ENCODE measurements at places on chromosomes 5 and 9. TPM values are rescaled to one million over a fixed set of nuclear protein-coding genes. Genes with fewer than 3 reads are reported as not detected.

DNA sequence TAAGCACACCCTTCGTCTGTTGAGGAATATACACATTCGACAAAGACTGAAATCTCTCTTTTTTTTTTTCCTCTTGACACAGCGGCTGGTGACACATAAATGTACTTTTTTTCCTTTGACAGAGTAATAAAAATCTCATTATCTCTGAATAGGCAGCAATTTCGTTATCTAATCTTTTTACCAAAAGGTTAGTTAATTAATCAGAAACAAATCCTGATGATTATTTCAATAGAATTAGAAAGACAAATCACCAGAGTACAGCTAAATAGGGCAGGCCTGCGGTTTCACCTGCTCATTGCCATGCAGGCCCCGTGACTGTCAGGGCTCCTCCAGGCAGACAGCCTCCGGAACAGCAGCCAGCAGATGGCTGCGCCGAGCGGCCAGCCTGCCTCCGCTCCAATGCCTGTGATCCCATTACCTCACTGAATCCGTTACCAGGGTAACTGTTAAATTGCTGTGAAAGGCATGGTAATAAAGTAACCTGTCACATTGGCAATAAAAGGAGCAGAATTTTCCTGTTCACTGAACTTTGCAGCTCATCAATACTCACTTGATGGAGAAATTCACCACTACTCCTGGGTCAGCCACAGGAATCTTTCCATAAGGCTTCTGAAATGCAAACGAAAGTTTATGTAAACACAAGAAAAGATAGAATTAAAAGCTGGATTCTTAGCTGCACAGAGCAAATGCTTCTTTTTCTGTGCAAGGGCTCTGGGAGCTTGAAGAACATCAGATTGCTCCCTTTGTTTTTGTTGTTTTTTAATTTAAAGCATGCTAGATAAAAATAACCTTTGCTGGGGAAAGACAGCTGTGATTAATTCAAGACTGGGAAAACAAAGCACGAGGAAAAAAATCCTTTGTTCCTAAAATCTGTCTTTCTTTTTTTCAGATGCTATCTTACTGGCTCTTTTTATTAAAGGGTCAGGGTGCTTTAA, 666.4 kb upstream of the ZNF608 start:
- DNase-seq: peak; percentile 89

- peak; percentile 25 for DNase-seq
Observed at GRCh38 chr9:127505396-127506116, 54.2 kb downstream of the LRSAM1 start.

- no peak for DNase-seq
Observed at GRCh38 chr5:179994583-179995323, 76.8 kb downstream of the RNF130 start.

DNA sequence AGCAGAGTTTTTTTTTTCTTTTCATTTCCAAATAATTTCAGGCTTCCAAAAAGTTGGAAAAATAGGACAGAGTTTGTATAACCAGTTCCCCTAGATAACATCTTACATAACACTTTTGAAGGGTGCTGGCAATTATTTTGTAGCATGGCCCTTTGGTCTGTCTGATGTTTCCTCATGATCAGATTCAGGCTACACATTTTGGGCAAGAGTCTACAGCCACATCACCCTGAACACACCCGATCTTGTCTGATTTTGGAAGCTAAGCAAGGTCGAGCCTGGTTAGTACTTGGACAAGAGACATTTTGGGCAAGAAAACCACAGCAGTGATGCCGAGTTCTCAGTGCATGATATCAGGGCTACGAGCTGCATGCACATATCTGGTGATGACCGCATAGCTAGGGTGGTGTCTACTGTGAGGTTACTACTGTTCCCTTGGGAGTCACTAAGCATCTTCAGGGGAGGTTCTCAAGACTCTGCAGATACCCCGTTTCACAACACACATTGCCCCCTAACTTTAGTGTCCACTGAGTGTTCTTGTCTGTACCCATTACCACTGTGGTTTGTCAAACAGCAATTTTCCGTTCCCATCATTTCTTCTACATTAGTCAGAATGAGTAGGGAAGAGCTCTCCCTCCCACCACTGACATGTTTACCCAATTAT, 86.2 kb downstream of the TTC39B start:
- DNase-seq: no peak

DNA sequence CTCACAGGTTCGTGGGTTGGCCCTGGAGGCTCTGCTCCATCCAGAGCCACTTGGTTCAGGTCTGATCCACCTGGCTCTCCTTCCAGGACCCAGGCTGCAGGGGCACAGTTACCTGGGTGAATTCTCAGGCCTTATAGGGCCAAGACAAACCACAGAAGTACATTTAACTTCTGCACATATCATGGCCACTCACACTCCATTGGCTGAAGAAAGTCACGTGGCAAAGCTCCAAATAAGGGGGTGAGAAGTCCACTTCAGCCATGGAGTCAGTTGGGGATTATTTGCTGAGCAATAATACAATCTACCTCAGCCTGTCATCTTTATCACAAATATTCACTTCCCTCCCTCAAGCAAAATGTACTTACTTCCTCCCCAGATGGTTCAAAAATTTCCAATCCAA, 83.6 kb downstream of the MACROH2A1 start:
- DNase-seq: no peak

- DNase-seq: peak; percentile 72
Observed at GRCh38 chr5:177133853-177134696, 502 bp downstream of the NSD1 start.

DNA sequence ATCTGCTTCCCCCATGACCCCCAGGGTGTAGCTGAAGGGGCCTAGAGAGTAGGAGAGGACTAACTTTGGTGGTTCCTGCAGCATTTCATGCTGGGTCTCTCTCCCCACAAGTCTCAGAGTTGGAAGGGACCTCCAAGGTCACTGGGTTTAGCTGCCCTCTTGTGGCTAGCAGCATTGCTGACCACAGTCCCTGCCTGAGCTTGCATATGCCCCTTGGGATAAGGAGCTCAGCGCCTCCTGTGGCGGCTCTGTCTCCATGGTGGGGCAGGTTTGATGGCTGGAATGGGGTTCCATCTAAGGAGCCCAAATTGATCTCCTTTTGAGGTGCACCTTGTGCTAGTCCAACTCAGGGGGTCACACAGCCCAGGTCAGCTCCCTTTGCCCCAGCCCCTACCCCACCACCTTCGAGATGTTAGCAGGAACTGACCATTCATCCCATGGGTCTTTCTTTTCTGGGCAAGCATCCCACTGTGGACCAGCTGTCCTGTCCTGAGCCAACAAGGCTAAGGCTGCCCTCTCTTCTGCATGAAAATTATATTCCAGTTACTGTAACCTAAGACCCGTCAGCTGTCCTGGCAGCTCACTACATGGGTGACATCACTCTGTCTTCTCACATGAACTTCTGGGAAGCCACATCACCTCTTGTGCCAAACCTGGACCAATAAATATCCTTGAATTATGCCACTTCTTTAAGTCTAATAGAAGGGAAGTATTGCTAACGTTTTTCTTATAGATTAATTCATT, 196.2 kb downstream of the HSPA4 start:
- DNase-seq: peak; percentile 33

DNA sequence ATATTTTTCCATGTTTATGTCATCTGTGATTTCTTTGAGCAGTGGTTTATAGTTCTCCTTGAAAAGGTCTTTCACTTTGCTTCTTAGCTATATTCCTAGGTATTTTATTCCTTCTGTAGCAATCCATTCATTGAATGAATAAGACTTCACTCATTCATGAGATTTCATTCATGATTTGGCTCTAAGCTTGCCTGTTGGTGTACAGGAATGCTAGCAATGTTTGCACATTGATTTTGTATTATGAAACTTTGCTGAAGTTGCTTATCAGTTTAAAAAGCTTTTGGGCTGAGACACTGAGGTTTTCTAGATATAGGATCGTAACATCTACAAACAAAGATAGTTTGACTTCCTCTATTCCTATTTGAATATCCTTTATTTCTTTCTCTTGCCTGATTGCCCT, 15.9 kb downstream of the RLN2 start:
- DNase-seq: no peak

DNA sequence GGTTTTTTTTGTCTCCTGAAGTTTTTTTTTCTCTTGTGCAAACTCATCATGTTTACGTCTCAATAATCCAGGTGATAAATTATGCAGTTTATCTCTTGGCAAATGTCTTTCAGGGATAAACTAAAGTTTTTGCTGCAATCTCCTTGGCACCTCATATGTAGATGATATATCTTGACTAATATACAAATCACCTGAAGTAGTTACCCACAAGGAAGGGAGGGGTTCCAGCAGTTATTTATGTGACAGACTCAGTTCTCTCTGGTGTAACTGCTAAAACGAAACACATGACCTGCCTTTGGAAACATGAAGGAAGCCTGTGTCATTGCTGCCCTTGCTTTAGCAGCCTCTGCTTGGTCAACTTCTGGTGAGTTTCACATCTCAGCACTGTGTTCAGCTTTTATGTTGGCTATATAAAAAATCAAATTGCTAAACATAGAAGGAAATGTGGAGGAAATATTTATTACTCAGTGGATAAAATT, 39.3 kb upstream of the KIAA1958 start:
- no peak for DNase-seq

GRCh38 chr9:100601216-100601615, 23.3 kb downstream of the CAVIN4 start:
- peak; percentile 60 for DNase-seq

- DNase-seq: peak; percentile 6
Observed at GRCh38 chr9:31541721-31542281, 842.6 kb upstream of the ACO1 start.

- DNase-seq: peak; percentile 93
Observed at GRCh38 chr9:133133681-133134387, 12.8 kb upstream of the RALGDS start.

DNA sequence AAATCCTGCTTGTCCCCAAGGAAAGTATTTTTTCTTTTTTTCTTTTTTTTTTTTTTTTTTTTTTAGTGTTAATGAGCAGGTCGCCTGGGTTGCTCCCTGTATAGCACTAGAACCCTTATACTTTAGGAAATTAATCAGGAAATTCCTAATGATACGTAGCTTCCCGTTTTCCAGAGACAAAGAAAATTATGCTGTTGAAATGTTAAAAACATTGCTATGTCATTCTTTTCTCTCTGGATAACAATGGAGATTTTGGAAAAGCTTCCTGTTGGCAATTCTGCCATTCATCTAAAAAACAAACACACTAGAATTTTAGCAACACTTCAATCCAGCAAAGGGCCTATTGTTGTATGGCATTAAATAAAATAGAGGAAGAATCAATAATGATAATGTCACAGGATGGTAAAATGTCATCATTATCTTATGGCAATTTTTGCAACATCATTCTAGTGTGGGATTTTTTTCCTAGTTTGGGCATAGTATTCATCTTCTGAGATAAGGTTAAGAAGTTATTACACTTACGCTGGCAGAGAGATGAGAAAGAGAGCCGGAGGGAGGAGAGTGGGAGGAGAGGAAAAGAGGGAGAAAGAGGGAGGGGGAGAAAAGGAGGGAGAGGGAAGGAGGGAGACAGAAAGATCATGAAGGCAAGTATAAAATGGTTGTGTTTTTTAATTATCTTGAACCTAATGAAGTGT, 315.8 kb upstream of the PDE4D start:
- no peak for DNase-seq

DNA sequence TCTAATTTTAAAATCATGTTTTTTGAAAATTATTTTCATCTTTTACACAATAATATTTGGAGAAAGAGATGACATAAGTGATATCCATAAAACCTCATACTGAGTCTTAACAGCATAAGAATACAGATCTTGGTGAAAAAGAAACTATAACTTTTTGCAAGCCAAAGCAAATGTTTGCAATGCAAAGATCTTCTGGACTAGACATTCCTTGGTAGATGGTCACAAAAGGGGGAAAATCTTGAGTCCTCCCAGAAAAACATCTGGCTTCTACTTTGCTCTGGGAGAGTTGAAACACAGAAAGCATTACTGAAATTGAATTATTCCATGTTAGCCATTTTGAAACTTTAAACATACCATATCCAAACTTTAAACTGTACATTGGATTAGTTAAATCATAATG, 308.2 kb downstream of the ANXA1 start:
- no peak for DNase-seq

DNA sequence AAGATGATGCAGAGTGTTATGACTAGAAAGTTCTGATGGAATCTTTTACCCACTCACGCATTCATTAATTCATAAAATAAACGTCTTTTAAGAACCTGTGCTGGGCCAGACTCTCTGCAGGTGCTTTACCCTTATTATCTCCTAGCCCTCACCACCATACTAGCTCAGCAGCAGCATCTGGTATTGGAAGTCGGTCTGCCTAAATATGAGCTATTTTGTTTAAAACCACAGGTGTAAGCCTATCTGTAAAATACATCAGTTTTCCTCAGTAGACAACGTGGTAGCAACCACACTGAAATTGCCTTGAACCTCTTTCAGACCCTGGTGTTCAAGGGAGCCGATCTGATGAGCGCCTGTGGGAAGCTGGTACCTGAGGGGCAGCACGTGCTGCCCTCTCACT, 69.4 kb downstream of the PPIC start:
- DNase-seq: no peak

- no peak for DNase-seq
Observed at GRCh38 chr9:28750136-28750535, 1176.9 kb upstream of the C9orf72 start.

Gene CENPH
- 4.2 TPM for total RNA-seq

Gene SPATA31A3
- total RNA-seq: not detected

Gene NEK6
- total RNA-seq: 49.1 TPM

Gene ENHO
- total RNA-seq: 0.85 TPM

Gene MUSK
- total RNA-seq: 2.8 TPM

Gene CRB2
- total RNA-seq: 0.25 TPM

Gene CYLC2
- not detected for total RNA-seq
